ENCODE measurements at places on chromosomes 4 and X. TPM values are rescaled to one million over a fixed set of nuclear protein-coding genes. Genes with fewer than 3 reads are reported as not detected.

GRCh38 chr4:172802032-172802431 lies 366.6 kb upstream of the GALNT7 start:
- DNase-seq = no peak

Gene SRPX
- total RNA-seq = 3.5 TPM

DNA sequence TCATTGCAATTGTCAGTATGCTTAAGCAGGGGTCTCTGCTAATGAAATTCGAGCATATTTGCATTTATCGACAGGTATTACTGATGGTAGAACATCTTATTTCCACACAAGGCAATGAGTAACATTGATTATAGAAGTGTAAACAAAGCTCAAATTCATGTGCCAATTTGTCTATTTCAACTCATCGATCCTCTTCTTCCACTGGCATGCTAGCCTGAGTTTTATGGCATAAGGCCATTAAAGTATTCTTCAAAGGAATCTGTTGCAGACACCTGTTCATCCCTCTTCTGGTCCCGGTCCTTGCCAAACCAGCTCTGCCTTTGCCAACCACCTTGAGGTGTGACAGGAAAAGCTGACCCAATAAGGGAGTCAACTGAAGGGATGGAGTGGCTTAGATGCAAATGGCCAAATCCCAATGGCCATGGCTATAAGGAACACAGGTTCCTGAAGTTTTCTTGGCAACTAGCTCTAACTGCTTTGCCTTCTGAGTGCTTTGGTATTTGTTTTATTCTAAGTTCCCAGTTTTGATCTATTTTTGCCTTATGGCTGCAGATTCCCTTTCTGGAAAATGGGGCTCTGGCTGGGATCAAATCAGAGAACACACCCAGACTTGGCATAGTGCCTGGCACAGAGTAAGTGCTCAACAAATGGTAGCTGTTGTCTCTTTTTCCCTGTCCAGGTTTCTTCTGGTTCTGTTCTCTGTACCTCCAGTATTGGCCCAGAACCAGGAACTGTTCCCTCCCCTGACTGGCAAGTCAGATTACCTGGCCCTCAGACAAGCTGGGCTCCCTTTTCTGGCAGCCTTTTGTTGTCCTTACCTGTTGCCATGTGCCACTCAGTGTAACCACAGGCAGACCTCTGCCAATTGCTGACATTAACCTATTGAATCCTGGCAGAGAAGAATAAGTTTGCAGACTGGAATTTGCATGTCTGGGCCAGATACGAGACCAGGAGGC lies 63.1 kb downstream of the RTL9 start:
- DNase-seq = no peak

DNA sequence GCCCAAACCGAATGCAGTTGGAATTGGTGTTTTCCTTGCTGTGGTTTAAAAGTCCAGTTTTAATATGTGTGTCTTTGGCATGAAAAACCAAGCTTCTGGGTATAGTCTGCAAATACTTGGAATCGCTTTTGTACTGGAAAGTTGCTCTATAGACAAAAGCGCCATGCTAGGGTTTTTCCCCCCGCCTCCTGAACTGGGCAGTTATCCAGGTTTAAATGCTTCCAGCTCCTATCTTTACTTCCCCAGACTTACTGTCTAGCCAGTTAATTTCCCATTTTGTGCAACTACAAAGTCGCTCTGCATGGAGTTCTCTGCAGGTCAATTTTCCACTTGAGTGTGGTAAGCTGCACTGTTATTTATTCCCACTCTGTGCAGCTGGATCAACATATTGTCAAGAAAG lies 2.7 kb downstream of the RASL11B start:
- DNase-seq = no peak

DNA sequence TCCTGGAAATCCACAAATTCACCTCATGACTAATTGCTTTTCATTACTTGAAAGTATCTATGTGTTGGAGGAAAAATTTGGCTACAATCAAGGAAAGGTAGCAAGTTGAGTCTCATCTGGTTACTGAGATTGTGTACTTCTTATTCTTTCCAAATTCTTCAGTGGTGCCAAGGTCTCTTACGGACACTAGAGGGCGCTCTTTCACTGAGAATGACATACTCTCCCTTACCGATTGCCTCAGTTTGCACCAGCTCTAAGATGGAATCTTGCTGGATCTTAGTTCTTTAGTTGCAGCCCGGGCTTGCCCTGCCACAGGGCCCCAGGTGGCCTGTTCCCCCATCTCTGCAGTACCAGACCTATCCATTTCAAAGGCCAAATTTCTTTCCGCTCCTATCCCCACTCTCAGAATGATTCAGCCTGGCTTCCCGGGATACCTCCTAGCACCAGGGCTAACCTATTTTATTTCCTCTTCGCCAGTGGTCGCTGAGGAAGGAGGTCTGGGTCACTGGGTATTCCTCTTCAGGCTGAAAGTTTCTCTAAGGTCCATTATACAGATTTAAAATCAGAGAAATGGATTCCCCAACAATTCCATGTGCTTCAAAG lies 24.6 kb upstream of the GPR50 start:
- no peak for DNase-seq

- DNase-seq = no peak
These were observed 202.8 kb upstream of the GRID2 start for GRCh38 chr4:92100975-92101374.

Gene OPHN1
- total RNA-seq = 0.09 TPM

Gene IGSF1
- not detected for total RNA-seq

Gene IL13RA2
- not detected for total RNA-seq

Gene AKAP14
- not detected for total RNA-seq

Gene BEND2
- not detected for total RNA-seq

Gene TLL1
- not detected for total RNA-seq

GRCh38 chr4:81030061-81030980 lies at the start of gene BMP3:
TSS of gene BMP3 (plus strand) at chr4:81030708. CDS start at chr4:81031285, 577 bp downstream.
- DNase-seq = peak; percentile 34

DNA sequence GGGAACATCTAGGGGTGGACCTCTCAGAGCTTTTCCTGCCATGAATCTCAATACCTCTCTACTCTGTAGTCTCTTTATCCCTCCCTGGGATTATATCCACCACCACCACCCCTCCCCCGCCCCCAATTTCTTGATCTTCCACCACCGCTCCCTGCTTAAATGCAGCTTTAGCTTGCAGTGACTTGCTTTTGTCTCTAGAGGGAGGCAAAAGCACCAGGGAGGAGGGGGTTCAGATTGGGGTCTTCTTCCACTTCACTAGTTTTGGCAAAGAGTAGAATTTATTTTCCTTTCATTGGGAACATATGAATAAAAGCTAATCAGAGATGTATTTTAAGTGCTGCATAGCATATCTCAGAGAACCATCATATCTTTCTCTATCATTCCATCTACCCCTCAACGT lies 5.5 kb downstream of the ARHGAP36 start:
- DNase-seq = no peak

Gene LUZP4
- total RNA-seq = not detected

DNA sequence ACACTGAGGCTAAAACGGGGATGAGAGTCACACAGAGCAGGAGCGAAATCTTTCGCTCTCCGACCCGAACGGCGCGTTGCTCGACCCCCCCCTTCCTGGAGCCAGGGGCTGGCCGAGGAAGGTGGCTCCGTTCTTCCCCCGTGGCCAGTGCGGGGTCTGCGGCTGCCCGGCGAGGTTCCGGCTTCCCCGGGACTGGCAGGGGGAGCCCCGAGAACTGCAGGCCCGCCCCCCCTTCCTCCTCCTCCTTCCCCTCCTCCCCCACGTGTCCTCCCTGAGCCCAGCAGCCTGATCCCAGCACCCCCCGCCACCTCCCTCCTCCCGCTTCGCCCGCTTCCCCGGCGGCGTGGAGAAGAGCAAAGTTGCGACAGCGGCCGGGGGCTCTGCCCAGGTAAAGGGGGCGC lies 2.4 kb upstream of the BCORL1 start:
- peak; percentile 41 for DNase-seq

DNA sequence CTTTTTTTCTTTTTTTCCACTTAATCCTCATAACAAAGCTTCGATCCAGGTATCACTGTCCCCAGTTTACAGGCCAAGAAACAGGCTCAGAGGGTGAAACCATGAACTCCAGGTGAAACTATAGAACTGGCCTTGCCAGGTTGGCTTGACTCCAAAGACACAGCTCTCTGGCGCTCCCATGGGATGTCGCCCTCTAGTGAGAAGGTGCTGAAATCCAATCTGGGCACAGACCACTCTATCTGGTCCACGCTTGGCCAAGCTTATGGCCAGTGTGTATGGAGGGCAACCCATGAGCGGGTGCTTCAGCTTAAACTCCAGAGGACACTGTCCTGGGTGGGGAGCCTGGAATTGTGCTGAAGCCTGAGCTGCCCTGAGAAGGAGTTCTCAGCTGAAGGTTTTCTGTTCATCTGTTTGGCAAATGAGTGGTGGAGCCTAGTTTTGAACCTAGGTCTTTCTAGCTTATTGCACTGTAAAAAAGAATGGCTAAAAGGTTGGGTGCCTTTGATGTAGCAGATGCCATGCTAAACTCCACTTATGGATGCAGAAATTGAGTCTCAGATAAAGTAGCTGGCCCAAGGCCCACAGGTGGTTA lies 70.5 kb downstream of the SEL1L3 start:
- DNase-seq = no peak

DNA sequence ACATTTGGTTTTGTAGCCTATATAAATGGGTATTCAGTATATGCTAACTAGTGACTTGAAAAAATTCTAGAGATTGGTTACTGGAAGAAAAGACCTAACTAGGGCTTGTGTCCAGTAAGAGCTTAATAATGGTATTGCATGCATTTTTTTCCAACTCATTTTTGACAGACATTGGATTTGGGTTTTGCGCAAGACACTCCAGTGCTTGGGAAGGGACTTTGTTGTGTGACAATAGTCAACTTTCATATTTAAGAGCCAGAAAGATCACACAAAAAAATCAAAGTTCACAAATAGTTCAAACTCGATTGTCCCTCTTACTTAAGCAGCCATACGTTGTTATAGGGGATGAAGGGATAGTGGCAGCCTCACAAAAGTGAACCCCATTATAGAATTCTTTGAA lies 1.2 kb upstream of the HSD17B11 start:
- DNase-seq = no peak

Gene IGFBP7
- total RNA-seq = 0.28 TPM

Gene IRAK1
- 135 TPM for total RNA-seq

GRCh38 chr4:87044511-87045233 lies 109.9 kb downstream of the AFF1 start:
- DNase-seq = no peak

- DNase-seq = no peak
These were observed 44.7 kb upstream of the AFAP1 start for GRCh38 chr4:7984286-7984925.

DNA sequence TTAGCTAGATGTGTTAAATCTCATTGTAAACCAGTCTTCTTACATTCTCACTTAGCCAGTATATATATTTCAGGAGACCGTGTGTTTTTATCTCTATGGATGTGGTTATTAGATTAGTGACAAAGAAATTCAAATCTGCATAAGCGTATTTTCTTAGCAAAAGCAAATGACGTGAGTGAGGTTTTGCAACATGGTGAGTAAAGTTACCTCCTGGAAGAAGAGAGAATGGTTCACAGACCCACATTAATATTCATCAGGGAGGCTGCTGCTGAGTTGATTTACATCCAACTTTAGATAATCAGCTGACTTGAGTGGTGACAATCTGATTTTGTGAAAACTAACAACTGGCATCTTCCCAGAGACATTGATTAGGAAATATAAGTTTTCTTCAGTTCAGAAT lies 589.9 kb upstream of the GALNT7 start:
- no peak for DNase-seq

Gene SPANXD
- total RNA-seq = not detected
